Stimulated activated CD4-positive, alpha-beta T cell treated with anti-CD3 and anti-CD28 coated beads, Interleukin-4, amount 100 ng/mL, for 4 hours (primary cell): ENCODE measurements at places on chromosomes 16 and 17.
A peak's percentile ranks its signal among the peaks of the same experiment; 100 is the strongest.

- DNase-seq = no peak
These were observed 13.0 kb upstream of the CES4A start for GRCh38 chr16:66975302-66975893.

DNA sequence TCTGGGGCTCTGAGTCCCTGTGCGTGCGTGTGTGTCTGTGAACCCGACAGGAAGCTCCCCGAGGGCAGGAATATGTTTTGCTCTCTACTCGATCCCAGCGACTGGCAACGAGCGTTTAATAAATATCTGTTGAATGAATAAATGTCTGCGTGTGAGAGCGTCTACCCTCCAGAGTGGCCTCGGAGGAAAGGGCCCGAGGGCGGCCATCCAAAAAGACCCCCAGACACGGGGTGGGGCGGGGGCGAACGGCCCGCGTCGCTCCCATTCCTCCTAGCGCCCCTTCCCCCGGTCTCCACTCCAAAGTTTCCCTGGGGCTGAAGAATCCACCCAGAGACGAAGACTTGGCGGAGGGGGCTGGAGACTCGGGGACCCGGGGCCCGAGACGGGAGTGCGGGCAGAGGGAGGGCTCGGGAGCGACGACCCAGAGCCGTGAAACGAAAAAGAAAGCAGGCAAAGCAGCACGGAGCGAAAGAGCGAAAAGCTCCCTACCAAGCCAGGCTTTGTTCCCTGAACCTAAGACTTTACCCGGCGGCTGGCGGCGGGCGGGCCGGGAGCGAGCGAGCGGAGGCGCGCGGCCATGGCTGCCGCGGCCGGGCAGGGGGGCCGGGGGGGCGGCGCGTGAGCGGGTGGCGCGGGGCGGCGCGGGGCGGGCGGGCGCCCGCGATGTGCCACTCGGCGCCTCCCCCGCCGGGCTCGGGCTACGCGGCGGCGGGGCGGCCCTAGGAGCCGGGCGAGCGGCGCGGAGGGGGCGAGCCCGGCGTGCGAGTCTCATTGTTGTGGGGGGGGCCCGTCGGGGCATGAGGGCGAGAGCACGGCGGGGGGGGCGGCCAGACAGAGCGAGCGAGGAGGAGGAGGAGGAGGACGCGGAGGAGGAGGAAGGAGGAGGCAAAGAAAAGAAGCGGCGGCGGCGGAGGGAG is at the start of gene MLLT6:
Gene MLLT6, plus strand, starts transcription at position 668 of the 917 bp plus-strand sequence. CDS start 360 bp downstream, outside the sequence.
- DNase-seq = peak; percentile 92

- no peak for DNase-seq
These were observed 1.2 kb upstream of the MIF4GD start for GRCh38 chr17:75271955-75272847.

- DNase-seq = no peak
These were observed 4.0 kb upstream of the GRIN2C start for GRCh38 chr17:74863420-74864296.

DNA sequence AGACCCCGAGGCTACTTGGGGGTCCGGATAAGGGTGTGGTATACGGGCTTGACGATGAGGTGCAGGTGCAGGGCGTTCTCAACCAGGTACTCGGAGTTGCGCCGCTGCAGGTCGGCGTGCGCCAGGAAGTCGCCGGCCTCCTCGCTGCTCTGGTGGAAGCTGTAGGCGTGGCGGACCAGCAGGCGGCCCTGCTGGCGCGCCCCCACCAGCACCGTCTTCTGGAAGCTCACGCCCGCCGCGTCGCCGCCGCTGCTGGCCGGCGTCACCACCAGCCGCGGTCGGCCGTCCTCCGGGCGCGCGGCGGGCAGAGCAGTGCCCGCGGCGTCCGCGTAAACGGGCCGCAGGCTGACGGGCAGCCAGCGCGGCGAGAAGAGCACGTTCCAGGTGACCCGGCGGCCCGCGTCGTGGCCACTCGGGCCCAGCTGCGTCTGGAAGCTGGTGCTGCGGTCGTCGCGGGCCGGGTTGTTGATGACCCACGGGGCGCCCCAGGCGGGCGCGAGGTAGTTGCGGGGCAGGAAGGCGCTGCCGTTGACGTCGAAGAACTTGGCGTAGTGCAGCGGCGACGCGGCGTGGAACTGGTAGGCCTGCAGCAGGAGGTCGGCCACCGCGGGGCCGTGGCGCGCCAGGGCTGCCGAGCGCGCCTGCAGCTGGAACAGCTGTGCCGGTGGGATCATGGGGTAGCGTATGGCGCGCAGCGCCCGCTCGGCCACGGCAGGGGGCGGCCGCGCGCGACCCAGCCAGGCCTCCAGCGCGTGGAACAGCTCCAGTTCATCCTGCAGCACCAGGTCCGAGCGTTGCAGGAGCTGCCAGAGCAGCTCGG is 4.8 kb downstream of the BTBD17 start:
- DNase-seq = no peak
